ENCODE measurements at places on chromosomes 5 and 9.

DNA sequence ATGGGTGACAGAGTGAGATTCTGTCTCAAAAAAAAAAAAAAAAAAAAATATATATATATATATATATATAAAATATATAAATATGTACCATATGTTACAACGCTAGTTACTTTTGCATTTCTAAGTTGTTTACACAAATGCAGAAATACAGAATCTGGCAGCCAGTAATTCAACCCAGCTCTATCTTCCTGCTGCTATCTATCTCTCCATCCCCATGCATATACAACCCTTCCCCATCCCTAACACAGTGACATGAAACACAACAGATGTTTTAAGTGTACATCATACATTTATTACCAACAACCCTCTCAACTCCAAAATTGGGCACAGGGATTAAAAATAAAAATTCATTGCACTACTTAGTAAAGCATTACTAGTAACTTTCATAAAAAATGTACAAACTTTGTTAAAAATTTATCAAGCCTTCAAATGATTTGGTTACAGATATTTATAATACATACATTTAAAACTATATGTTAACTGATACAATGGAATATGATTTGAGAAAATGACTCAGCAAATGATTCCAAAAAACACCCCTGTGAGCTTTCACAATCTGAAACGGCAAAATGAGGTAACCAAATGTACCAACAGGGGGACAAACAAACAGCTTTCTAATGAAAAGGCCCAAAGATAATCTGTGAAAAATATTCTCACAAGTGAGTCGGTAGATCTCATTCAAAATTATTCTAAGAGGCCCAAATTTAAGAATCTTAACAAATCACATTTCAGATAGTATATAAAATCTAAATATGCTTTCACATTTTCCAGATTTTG lies 63.8 kb downstream of the RNF38 start:
- DNase-seq, result no peak

DNA sequence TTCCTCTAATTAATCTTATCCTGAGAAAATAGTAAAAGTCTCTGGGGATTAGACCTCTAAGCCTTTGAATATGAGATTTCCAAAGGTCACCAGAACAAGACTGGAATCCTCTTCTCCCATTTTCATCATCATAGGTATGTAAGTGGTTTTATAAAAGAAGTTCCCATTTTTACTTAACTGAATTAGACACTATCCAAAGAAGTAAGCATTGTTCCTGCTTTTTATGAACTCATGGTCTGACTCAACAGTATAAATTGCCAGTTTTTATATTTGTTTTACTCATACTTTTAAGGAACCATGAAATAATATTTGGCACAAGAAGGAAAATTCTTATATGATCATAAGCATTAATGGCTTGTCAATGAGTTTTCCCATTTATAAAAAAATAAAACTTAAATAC lies 167.1 kb upstream of the ADRA1B start:
- no peak for DNase-seq

- DNase-seq, result no peak
These were observed 28.4 kb upstream of the SHC3 start for GRCh38 chr9:89207026-89207425.

GRCh38 chr9:121298689-121299466 lies 30.9 kb downstream of the GSN start:
- DNase-seq, result peak; percentile 77

- DNase-seq, result no peak
These were observed 108.7 kb downstream of the ZDHHC21 start for GRCh38 chr9:14584571-14584970.

GRCh38 chr9:70532716-70533115 lies 118.3 kb upstream of the KLF9 start:
- no peak for DNase-seq

GRCh38 chr5:74415695-74416102 lies 224.8 kb downstream of the ENC1 start:
- no peak for DNase-seq

- DNase-seq, result no peak
These were observed 13.8 kb upstream of the STC2 start for GRCh38 chr5:173341961-173342430.

DNA sequence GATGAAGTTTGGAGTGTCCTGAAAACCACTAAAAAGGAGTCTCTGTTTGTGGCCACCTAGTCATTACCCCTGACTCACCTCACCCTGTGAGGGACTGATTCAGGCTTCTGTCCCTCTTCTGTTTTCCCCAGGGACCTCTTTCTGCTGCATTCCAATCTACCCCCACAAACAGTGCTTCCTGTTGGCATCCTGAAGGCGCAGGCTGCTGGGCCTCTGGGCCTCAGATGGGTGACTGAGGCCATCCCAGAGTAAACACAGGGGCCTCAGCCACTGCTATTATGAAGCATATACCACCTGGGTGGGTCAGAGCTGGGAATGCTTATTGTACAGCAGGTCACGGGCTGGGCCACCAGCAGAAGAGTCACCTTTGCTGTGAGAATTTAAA lies 20.0 kb downstream of the MORN5 start:
- no peak for DNase-seq

DNA sequence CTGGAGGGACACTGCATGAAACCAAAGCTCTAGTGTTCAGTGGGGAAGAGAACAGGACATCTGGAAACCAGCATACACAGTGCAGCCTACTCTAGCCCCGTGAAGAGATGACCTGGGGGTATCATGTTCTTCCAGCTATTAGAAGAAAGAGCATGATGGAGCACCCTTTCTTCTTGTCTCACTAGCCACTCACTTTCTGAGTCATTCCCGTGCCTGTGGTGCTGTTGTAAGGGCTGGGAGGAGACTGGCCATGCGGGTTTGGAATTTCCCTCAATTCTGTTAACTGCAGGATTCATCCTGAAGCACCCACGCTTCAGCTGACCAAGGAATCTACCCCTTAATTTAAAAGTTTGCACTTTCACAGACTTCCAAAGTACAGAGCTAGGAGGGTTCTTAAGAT lies 137.0 kb downstream of the COL23A1 start:
- peak; percentile 4 for DNase-seq

GRCh38 chr9:122008559-122008958 lies 84.5 kb downstream of the TTLL11 start:
- DNase-seq, result no peak

- peak; percentile 74 for DNase-seq
These were observed 37.7 kb downstream of the NR2F1 start for GRCh38 chr5:93620487-93621326.
